ENCODE measurements at places on chromosomes 7 and 10.

DNA sequence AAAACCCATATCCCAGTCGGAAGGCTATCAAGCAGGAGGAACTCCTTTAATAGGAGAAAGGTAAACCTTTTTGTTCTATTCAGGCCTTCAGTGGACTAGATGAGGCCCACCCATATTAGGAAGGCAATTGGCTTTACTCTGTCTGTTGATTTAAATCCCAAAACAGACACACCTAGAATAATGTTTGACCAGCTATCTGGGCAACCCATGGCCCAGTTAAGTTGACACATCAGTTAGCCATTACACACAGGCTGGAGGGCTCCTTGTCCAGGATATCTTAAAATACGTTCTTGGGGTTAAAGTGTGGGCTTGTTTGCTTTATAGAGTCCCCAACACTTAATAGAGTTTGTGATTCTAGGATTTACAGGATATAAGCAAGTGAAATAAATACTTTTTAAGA is 339.0 kb upstream of the PRKCQ start:
- DNase-seq: no peak

GRCh38 chr10:88036126-88036525 is 172.7 kb downstream of the PTEN start:
- DNase-seq: no peak

- DNase-seq: no peak
Observed at GRCh38 chr10:60428387-60428737, 38.7 kb upstream of the ANK3 start.

DNA sequence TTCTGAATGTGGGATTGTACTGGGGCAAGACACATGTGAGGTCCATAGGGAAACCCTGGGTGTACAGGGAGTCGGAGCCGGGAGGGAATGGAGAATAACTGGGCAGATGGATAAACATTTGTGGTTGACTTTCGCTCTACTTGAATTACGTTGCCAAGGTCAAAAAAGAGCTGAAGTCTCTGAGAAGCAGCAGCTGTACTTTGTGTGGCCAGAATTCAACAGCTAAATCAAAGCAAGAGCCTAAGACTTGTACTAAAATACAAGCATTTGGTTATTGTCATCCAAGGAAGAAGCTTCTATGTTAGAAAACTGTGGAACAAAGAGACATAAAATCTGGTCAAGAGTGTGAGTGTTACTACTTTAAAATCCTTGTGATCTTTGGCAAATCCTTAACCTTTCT is 457.2 kb downstream of the ARL4A start:
- no peak for DNase-seq

GRCh38 chr7:34539003-34539402 is 119.0 kb upstream of the NPSR1 start:
- no peak for DNase-seq

DNA sequence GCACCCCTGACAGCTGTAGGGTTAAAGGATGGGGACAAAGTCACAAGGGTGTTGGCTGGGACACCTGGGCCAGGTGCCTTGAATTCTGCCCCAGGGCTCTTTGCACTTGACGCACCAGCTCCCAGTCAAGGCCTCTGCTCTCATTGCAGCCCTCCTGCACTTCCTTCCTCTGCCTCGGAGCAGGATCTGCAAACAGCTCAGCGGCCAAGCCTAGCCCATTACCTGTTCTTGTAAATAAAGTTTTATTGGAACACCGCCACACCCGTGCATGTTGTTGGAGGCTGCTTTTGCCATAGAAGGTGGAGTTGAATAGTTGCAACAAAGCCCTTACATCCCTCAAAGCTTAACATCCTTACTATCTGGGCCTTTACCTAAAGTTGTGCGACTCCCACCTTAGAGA is 483.8 kb upstream of the FOXK1 start:
- DNase-seq: no peak

GRCh38 chr10:2985729-2986232 is 81.6 kb upstream of the PFKP start:
- no peak for DNase-seq

- DNase-seq: no peak
Observed at GRCh38 chr7:2880874-2881533, 36.9 kb upstream of the GNA12 start.

- DNase-seq: no peak
Observed at GRCh38 chr7:18895456-18895855, 222.0 kb downstream of the TWIST1 start.

DNA sequence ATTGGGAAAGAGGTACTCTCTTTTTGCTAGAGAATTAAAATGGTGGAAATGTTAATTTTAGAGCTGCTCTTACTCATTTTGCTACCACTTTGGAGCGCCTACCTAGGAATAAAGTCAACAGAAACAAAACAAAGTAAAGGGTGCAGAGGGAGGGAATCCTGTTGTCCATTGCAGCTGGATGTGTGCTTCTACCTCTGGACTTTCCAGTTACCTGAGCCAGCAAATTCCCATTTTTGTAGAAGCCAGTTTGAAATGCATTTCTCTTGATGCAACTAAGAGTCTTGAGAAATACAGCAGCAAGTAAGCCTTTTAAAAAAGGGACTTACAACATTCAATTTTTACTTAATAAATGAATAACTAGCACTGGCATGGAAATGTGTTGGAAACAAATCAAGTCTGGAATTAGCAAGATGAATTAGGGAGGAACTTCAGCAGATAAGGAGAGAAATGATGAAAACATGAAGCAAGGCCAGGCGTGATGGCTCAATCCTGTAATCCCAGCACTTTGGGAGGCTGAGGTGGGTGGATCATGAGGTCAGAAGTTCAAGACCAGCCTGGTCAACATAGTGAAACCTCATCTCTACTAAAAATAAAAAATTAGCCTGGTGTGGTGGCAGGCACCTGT is 113.5 kb upstream of the CTTNBP2 start:
- DNase-seq: no peak

DNA sequence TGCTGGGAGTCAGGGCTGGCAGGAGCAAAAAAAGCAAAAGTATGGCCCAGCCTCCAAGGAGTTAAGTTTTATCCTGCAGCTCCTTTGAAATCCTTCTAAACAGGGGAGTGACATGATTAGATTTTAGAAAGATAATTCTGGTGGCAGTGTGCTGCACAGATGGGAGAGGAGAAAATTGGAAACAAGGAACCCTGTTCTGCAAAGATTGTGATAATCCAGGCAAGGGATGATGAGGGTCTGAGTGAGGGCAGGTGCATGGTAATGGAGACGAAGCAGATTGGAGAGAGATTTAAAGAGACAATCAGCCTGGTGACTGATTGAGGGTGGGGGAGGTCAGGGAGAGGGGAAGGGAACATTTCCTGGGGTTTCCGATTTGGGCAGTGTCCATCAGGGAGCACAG is 444.7 kb upstream of the PODXL start:
- no peak for DNase-seq

GRCh38 chr10:88028654-88029053 is 165.2 kb downstream of the PTEN start:
- no peak for DNase-seq

GRCh38 chr10:33217854-33218253 is 116.6 kb downstream of the NRP1 start:
- DNase-seq: no peak

DNA sequence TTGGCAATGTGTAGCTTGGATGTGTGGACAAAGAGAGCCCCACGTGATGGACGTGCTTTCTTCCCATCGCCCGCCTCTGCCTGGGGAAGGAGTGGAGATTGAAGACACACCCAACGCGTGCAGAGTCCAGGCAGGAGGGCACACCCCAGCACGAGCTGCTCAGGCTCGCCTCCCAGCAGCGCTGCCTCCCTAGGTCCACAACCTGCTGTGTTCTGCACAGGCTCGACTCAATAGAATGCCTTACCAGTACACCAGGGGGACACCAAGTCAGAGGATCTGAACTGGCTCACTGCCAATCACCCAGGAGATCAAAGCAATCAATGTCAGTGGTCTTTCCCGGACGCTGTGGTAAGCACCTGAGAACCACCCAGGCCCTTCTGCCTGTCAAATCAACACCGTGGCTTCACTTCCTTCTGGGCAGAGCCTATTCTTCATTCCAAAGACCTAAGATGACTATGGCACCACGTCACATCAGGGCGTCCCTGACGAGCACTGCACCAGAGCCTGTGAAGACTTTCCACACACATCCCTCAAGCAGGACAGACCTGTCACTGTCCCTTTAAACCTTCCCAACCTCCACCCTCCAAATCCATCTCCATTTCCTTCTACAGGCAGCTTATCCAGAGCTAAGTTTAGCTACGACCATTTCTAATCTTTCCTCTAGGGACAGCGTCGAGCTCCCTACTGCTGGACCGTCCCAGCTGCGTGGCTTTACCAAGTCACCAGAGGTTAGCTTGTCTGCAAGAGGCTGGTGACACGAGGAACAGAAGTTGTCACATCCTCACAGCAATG is 72.3 kb downstream of the AMZ1 start:
- no peak for DNase-seq

DNA sequence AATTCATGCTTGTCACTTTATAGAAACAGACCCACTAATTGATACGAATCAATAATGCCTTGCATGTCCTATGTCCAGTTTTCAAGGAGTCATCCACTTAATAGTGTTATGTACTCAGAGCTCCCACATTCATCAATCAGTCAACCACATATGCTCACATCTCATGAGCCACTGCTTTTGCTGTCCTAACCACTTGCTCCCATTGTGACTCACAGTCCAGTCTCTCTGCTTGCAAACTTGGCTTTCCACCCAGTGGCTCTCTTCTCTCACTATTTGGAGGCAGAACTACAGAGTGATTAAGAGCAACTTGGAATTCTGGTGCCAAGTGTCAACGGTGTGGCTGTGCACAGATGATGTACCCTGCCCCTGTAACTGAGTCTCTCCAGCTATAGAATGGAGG is 166.0 kb downstream of the SNX13 start:
- DNase-seq: no peak

All from GM12892 (cell line).